A549 treated with ZK216348 at 1 μM for 4 hours (cell line): ENCODE measurements at places on chromosomes 6 and 20. TPM values are rescaled to one million over a fixed set of nuclear protein-coding genes. Genes with fewer than 3 reads are reported as not detected.

SUPT3H gene
- 4.1 to 8.2 TPM (median 5.5 TPM) in 5 replicates for total RNA-seq

BPI gene
- not detected in 5 replicates for total RNA-seq

R3HDML gene
- total RNA-seq = 0.22 to 0.97 TPM (median 0.57 TPM) in 4 of 5 replicates, not detected in the other

PSMF1 gene
- 198 to 224 TPM (median 215 TPM) in 5 replicates for total RNA-seq

KHDC1L gene
- 0.32 to 0.36 TPM in 2 of 5 replicates, not detected in the others for total RNA-seq

DEFB114 gene
- total RNA-seq = not detected in 5 replicates

ACTL10 gene
- total RNA-seq = not detected in 5 replicates

CDH4 gene
- total RNA-seq = 6.1 to 9.9 TPM (median 7.4 TPM) in 5 replicates

MYCT1 gene
- total RNA-seq = 0.05 to 0.11 TPM (median 0.08 TPM) in 4 of 5 replicates, not detected in the other

KIF25 gene
- total RNA-seq = 0.12 TPM in 1 of 5 replicates, not detected in the others

GSTA3 gene
- total RNA-seq = not detected in 5 replicates

LAMA5 gene
- total RNA-seq = 181 to 543 TPM (median 420 TPM) in 5 replicates

HRH3 gene
- total RNA-seq = not detected in 5 replicates

METTL24 gene
- not detected in 5 replicates for total RNA-seq

GABRR1 gene
- total RNA-seq = not detected in 5 replicates

CPXM1 gene
- not detected in 5 replicates for total RNA-seq
